Activated naive CD8-positive, alpha-beta T cell treated with anti-CD3 and anti-CD28 coated beads, Interleukin-2, amount 50 U/mL, for 16 hours (primary cell): ENCODE measurements at places on chromosomes 7 and 10.

GRCh38 chr10:69684020-69684980 lies 54.3 kb downstream of the FAM241B start:
- no peak for DNase-seq

- DNase-seq, result no peak
Measured at GRCh38 chr7:125465527-125465926, 535.9 kb upstream of the POT1 start.

DNA sequence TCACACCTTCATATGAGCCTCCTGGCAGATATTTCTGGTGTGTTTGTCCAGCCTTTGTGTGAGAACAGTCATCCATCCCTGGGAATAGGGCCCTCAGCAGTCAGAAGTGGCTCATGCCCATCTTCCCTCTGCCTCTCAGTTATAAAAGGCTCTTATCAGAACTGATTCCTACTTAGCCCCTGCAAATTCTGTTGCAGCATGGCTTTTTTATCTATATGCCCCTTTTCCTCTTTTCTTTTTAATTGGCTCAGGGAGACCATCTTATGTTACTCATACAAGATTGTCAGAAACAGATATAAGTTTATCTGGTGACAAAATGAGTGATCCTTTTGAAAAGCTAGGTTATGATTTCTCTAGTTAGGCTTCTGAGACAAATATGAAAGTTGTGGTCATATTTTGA lies 194.1 kb downstream of the CREB5 start:
- no peak for DNase-seq

GRCh38 chr7:141387521-141388217 lies 163.5 kb upstream of the AGK start:
- no peak for DNase-seq

- DNase-seq, result no peak
Measured at GRCh38 chr7:130154501-130155317, 50.5 kb downstream of the TMEM209 start.
